ENCODE measurements at places on chromosomes 1 and 21. TPM values are rescaled to one million over a fixed set of nuclear protein-coding genes. Genes with fewer than 3 reads are reported as not detected.

DNA sequence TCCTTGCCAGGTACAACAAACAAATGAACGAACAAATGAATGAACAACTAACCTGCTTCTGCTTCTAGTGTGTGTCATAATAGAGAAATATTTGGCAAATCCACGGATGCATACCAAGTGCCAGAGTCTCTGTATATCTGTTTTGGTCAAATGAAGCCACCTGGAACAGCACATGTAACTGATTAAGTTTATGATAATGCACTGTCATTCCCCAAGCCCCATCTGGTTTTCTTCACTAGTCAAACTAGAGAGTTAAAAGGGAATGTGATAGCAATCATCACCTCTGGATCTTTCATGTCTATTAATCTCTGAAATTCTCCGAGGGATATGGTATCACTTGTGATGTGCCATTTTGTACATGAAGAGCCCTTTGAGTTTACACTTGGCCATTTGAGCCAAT lies 21.0 kb upstream of the SCAF4 start:
- no peak for DNase-seq

Gene PRR9
- not detected for total RNA-seq

DNA sequence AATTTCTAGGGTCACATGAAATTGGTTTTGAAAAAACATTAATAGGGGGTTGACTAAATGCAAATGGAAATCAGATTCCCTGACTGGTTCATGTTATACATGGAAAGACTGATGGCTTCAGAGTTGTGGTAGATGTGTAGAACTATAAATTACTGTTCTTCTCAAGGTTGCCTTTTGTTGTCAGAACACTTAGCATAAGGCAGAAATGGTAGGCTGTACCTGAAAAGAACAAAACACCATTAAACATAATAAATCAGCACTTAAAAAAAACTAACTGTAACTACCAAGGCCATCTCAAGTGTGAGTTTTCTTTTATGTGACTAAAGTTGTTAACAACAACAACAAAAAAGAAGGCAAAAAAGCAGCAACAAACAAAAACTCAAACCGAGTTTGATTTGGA lies 111.8 kb downstream of the RPS6KC1 start:
- DNase-seq = no peak

GRCh38 chr1:3651930-3652547 lies at the start of gene TP73:
Gene TP73, plus strand, starts transcription at chr1:3652516. Its CDS starts 29,850 bp downstream, at chr1:3682366.
- peak; percentile 47 for DNase-seq

DNA sequence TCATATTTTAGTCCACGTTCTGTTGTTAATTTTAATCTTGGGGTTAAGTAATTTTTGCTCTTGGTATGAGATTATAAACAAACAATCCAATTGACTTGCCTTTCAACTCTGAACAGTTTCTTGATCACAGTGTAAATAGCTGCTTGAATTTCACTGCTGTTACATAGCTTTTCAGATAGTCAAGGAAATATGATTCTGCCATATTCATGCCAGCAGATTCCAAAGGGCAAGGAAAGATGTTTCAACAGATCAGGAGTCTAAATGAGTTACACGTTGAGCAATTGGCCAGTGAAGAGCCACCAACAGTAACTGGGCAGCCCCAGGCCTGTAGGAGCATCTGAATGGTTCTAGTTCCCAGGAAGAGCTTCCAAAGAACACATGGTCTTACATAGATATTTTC lies 93.6 kb downstream of the LEPR start:
- peak; percentile 32 for DNase-seq

- DNase-seq = no peak
Measured at GRCh38 chr1:245488346-245489129, 333.8 kb downstream of the KIF26B start.

DNA sequence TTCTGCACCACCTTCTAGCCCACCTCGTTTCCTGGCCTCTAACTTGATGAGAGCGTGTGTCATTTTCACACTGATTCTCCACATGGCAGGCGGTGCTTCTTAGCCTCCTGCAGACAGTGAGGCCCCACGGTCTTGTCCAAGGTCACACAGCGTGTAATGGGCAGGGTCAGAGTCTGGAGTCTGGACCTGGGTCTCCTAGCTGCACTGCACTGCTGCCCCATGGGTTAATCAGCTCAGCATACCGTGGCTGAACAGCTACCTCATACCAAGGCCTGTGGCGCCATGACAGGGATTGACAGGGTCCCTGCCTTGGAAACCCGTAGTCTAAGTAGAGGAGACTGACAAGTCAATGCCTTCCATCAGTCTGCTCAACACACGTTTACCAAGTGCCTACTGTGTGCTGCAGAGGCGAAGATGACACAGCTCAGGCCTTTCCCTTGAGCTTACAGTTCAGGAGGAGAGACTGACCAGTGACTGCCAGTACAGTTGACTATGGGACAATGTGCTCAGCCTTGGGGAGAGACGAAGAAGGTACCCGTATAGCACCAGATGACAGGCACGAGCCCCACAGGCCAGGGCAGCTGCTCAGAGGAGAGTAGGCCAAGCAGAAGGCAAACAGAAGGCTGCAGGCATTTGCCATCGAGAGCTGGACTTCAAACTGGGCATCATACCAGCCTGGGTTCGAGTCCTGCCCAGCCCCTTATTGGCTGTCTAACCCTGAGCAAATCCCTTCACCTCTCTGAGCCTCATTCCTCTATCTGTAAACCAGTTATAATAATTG lies 5.5 kb downstream of the PCSK9 start:
- DNase-seq = no peak

All from muscle of leg (tissue), 16 donors.